Activated naive CD4-positive, alpha-beta T cell treated with anti-CD3 and anti-CD28 coated beads for 36 hours (primary cell): ENCODE measurements at places on chromosomes 5 and 9. TPM values are rescaled to one million over a fixed set of nuclear protein-coding genes. Genes with fewer than 3 reads are reported as not detected.
A peak's percentile ranks its signal among the peaks of the same experiment; 100 is the strongest.

DNA sequence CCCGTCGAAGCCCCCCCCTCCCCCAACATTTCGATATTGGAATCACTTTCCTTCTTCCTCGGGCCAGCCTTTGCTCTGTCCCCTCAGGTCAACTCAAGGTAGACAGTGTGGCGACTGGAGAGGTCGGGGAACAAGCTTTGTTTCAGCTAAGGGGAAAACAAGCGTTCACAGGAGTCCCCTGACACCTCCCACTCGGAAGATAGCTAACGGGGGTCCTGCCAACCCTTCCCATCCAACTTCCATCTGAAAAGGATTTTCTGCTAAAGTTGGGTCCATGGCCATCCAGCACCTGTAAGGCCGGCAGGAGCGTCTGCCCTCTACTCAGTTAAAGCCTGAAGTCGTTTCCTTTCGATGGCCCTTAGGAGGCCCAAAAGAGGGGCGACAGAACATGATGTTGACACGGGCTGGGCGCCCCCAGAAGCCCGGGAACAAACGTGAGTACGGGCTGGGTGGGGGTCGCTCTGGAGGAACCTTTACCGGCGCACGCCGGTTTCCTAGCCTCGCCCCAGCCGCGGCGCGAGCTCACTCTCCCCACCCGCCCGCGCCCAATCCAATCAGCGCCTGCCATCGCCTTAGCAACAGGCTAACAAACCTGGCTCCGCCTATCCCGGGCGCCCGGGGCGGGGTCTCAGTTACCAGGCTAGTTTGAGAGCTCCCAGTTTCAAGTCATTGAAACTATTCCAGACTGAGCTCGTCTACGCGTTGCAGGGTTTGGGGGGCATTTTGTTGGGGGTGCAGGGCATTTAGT lies 2.5 kb downstream of the ARRDC3 start:
- DNase-seq, result peak; percentile 98

DNA sequence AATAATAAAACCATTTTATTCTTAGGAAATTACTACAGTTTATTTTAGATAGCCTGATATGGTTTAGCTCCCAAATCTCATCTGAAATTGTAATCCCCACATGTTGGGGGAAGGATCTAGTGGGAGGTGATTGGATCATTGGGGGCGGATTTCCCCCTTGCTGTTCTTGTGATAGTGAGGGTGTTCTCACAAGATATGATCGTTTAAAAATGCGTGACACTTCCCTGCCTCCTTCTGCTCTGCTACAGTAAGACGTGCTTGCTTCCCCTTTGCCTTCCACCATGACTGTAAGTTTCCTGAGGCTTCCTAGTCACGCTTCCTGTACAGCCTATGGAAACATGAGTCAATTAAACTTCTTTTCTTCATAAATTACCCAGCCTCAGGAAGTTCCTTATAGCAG lies 122.4 kb upstream of the FGF10 start:
- no peak for DNase-seq

GRCh38 chr9:28883234-28883633 lies 1310.0 kb upstream of the C9orf72 start:
- no peak for DNase-seq

DNA sequence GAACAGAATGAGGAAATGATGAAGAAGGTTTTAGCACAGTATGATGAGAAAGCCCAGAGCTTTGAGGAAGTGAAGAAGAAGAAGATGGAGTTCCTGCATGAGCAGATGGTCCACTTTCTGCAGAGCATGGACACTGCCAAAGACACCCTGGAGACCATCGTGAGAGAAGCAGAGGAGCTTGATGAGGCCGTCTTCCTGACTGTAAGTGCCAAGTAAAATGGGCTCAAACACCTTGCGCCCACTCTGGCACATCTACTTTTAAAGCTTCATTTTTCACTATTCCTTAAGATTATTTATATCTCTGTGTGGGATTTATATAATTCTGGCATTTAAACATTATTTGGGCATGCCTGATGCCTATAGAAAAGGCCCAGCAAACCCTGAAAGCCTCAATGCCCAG lies 55.6 kb downstream of the CMYA5 start:
- DNase-seq, result no peak

GRCh38 chr9:93126151-93126781 lies 7.8 kb downstream of the NINJ1 start:
- DNase-seq, result no peak

GRCh38 chr5:130871346-130872086 lies 293.5 kb downstream of the HINT1 start:
- peak; percentile 53 for DNase-seq

GRCh38 chr5:149886692-149887470 lies 57.7 kb downstream of the PDE6A start:
- no peak for DNase-seq

GRCh38 chr9:92097997-92098482 lies 17.2 kb downstream of the SPTLC1 start:
- peak; percentile 51 for DNase-seq

GRCh38 chr5:133612249-133612860 lies at the start of gene FSTL4:
TSS of gene FSTL4 (minus strand) at chr5:133612541.
- DNase-seq, result peak; percentile 27

DNA sequence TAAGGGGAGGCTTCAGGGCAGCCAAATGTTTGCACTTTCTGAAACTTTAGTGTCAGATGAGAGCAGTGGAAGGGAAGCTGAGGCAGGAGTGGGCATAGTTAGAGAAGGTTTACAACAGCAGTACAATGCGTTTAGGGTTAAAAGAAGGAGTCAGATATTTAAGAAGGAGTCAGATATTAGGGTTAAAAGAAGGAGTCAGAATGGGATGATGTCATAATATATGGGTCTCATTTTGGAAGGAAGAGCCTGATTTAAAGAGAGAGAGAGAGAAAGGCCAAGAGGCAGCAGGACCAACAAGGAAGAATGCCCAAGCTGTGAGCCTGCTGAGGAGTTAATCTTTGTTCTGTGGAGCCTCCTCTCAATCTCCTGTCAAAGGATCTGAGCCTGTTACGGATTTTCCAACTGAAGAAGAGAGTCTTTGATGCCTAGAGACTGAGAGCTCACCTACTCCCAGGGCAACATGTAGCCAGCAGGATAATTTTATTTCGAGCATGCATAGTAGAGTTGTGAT lies 9.5 kb downstream of the ISL1 start:
- no peak for DNase-seq

GRCh38 chr9:70517926-70518610 lies 103.6 kb upstream of the KLF9 start:
- DNase-seq, result no peak

DNA sequence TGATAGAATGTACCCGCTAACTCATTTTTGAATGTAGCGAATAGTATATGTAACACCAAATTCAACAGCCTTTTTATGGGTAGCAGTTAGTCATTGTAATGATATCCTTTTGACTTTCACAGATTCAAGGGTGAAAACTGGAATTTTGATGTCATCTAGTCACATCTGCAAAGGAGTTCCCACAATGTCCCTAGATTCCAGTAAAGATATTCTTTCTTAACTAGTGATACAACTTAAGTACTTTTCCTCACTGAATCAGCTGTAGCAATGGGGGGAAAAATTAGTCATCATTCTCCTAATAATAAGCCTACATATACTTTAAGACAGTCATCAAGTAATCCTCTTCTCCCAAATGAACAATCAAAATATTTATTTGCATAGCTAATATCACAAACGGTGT lies 11.5 kb upstream of the SSBP2 start:
- no peak for DNase-seq

DNA sequence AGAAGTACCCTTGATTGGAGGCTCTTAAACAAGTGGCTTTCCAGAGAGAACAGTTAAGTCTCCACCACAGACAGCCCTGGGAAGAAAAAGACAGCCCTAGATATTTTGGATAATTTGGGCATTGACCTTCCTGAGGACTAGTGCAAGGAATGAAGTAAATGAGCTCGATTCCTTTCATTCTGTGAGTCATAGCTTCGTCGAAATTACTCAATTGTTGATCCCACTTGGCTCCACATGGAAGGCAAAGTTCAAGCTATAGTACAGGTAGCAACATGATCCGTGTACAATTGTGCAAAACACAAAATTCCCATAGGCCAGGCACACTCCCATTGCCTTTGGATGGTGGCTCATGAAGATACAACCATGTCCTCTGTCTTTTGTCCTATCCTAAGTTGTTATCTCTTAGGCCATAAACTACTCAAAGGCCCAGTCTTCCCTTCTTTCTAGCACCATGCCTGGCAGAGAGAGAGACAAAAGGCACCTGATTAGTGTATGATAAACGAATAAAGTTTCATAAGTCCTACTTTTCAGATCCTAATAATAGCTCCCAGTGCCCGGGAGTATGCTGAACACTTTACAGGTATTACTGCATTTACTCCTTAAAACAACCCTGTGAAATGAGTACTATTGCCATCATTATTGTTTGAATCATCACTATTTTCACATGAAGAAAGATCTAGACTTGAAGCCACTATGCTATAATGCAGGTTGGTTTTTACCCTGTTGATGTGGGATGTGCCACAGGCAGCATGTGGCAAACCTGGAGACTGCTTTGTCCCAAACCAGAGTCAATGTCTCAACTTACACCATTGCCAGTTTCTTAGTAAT lies 116.7 kb upstream of the RANBP3L start:
- DNase-seq, result no peak

GRCh38 chr9:125822160-125822559 lies 75.0 kb downstream of the PBX3 start:
- DNase-seq, result no peak

DNA sequence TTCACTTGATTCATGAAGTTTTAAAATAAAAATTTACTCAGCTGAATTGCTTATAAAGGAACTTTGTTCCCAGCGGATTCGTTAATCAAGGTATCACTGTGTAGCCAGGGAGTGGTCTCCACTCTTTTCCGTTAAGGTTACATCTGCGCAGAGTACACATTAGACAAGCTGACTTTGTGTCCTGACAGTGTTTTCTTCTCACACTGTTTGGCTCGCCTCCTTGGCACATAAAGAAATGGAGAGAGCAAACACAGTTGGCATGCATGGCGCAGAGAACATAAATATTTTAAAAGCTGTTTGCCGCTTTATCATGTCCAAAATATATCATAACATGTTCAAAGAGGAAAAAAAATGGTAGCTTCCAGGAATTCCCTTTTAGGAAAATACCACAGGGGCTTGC lies 153.2 kb downstream of the EDIL3 start:
- no peak for DNase-seq

GRCh38 chr5:34455098-34455497 lies 201.0 kb upstream of the RAI14 start:
- DNase-seq, result no peak

GRCh38 chr5:92676215-92677165 lies 904.5 kb downstream of the NR2F1-AS1 start:
- DNase-seq, result no peak

GRCh38 chr9:4138781-4139180 lies 161.1 kb downstream of the GLIS3 start:
- DNase-seq, result no peak

DNA sequence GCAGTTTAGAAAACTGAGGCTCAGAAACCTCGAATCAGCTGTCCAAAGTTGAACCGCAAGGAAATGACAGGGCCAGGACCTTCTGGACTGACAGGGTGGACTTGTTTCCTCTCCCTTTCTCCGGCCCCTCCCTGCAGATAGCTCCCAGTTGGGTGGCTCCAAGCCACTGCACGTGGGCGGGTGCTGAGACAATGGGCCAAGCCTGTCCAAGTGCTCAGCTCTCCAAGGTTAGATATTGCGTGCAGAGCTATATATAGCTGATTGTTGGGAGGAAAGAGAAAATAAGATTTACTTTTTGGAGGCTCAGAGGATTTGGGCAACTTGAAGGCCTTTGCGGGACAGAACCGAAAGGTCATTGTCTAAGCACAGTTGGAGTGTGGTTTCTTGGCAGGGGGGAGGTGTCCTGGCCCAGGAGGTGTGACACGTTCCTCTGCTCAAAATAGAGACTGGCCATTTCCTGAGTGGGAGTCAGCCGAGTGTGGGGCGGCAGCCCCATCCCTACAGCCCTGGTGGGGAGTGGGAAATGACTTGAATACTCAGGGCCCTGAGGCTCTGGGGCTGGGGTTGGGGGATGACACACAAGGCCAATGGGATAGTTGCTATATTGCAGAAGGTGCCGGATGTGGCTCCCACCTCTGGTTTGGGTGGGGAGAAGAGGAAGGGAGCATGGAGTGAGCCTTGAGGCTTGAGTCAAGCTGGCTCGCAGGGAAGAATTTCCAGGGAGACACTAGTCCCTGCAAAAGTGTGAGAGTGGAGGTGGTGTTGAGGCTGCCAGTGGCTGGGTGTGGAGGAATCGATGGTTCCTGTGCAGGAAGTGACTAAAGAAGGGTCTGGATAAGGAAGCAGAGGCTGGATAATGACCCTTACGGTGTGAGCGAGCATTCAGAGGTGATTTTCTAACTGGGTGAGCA lies 44.4 kb upstream of the SMAD5 start:
- DNase-seq, result no peak

DNA sequence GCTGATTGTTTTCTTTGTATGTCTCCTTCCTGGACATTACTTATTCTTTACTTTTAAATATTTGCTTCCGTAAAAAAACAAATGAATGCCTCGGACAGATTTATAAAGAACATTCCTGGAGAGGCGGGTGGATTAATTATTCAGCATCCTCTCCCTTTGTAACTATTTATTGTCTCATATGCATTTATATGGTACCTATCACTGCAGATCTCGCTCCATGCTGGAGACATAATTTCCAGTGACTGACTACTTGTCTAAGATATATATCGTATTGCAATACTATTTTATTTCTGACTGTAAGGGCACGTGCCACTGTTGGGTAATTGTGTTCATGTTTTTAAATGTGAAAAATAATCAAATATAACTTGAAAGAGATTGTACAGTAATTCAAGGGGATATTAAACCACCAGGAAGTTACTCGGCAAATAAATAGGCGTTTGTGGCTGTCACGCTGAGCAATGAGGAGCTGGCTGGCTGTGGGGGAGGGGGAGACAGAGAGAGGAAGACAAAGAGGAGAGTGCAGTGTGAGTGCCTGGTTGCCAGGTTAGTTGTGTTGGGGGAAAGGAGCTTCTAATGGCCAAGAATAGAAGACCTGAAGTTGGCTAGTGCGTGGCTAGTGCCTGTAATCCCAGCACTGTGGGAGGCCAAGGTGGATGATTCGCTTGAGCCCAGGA lies 131.8 kb upstream of the GABRP start:
- no peak for DNase-seq

GRCh38 chr9:114378883-114379282 lies 8.9 kb downstream of the AKNA start:
- no peak for DNase-seq

GDF9 gene
- 0.64 TPM for total RNA-seq

LCN15 gene
- total RNA-seq, result not detected

NFIB gene
- total RNA-seq, result not detected

C6 gene
- not detected for total RNA-seq

TPPP gene
- total RNA-seq, result 0.02 TPM

B4GALT1 gene
- 44.1 TPM for total RNA-seq

SOX30 gene
- total RNA-seq, result 0.57 TPM

WDR38 gene
- not detected for total RNA-seq

SLC25A2 gene
- not detected for total RNA-seq

ORM2 gene
- total RNA-seq, result not detected

ANKRD31 gene
- 0.36 TPM for total RNA-seq

GIN1 gene
- total RNA-seq, result 11.0 TPM

TNIP1 gene
- 263 TPM for total RNA-seq

SLC45A2 gene
- not detected for total RNA-seq

PAPPA gene
- not detected for total RNA-seq
